NCI-H524 treated with DMSO at 0.1 percent for 48 hours (cell line): ENCODE measurements at places on chromosomes 16 and 17.

- DNase-seq = peak; percentile 28
These were observed 12.7 kb upstream of the SPECC1 start for GRCh38 chr17:19996502-19996901.

DNA sequence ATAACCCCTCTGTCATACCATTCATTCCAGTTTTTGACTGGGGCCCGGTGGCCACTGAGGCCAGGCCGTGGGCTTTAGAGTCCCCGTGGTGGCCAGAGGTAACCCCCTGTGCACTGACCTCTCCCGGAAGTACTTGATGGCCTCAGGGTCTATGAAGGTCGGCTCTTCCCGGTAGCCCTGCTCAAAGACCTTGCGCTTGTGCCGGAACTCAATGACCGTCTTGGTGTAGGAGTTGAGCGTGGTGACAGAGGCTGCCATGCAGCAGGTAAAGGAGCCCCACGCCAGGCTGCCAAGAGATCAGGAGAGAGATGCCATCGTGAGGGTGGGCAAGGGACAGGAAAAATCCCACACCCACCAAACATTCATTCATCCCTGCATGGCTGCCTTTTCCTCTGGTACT, 234.8 kb downstream of the GSG1L start:
- no peak for DNase-seq

DNA sequence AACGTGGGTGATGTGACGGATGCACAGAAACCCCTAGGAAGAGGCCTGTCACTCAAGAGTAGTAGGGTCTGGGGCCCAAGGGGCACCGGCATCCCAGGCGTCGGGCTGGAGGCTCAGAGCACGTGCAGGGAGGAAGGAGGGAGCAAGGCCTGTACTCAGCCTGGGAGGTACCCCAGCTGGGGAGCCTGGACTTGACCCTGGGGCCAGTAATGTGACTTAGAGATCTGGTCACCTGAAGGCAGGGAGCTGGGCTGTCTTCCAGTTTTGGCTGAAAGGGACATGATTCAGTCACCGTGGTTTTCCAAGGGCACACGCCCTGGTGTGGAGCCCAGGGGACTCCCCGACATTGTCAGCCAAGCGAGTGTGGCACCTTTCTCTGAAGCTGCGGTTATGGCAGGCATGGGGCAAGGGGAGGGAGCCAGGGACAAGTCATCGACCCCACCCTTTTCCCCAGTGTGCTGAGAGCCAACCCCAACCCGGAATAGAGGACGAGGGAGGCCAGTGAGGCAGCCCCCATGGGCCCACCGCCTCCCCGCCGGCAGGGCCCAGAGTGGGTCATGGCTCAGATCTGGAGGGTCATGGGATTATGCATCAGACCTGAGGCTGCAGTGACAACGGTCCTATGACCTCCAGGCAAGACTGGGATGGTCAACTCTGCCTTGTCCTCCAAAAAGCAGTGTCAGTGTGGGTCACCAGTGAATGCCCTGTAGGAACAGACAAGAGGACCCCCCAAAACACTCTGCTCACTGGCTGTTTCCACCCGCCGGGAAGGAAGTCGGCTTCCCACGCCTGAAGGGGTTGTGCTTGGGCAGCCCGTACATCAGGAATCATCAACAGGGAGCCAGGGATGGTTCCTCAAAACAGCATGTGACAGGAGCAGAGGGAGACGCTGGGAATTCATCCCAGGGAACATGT, 41.9 kb downstream of the MEAK7 start:
- no peak for DNase-seq

- DNase-seq = no peak
These were observed 75.5 kb upstream of the TBX2 start for GRCh38 chr17:61323909-61324868.

DNA sequence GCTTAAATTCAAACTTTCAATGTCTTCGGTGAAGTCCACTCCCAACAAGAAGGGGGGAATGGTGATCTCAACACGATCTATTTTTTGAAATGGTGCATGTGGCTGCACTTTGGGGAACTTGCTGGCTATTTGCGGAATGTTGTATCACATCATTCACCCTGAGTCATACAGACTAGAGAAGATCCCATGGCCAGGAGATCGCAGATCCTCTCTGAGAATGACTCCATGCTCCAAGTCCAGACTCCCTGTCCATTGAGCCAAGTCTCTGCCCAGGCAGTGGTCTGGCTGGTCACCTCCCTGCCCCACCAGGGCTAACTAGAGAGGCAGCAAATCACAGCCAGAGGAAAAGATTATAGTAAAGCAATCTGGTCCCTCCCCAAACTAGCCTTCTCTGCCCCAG, 120.6 kb downstream of the XYLT1 start:
- DNase-seq = no peak

- no peak for DNase-seq
These were observed 11.7 kb downstream of the CES1 start for GRCh38 chr16:55821210-55821609.

- no peak for DNase-seq
These were observed 24.9 kb upstream of the ALOX12 start for GRCh38 chr17:6970992-6971391.

DNA sequence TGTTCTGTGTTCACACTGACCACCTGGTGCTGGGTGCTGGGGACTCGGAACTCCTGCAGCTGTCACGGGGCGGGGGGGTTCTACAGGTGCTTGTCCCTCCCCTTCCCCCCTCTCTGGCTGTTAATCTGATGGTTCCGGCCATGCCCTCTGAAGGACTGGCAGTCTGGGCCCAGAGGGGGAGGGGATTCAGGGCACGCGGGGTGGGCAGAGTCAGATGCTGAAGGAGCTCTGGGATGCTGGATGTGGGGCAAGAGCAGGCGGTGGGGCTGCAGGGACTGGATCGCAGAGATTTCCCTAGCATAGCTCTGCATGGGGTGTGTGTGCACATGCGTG, 5.4 kb upstream of the TBX21 start:
- DNase-seq = no peak

- no peak for DNase-seq
These were observed 37.1 kb upstream of the LHX1 start for GRCh38 chr17:36900160-36900512.

DNA sequence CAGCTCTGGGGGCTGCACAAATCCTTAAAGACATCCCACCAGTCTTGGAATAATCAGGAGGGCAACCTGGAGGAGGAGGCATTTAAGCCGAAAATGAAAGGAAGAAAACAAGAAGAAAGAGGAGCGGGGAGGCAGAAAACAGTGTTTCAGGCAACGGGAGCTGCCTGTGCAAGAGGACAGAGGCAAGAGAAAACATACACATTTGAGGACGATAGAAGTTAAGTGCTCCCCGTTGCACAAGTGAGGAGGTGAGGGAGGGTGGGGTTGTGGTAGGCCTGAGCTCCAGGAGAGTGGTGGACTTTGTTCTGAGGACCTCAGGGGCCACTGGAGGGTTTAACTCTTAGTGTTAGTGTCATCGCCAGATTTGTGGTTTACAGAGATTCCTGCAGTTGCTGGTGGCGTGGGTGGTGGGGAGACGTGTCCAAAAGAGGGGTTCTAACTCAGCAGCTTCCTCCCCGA, 27.6 kb upstream of the CIBAR2 start:
- DNase-seq = no peak

DNA sequence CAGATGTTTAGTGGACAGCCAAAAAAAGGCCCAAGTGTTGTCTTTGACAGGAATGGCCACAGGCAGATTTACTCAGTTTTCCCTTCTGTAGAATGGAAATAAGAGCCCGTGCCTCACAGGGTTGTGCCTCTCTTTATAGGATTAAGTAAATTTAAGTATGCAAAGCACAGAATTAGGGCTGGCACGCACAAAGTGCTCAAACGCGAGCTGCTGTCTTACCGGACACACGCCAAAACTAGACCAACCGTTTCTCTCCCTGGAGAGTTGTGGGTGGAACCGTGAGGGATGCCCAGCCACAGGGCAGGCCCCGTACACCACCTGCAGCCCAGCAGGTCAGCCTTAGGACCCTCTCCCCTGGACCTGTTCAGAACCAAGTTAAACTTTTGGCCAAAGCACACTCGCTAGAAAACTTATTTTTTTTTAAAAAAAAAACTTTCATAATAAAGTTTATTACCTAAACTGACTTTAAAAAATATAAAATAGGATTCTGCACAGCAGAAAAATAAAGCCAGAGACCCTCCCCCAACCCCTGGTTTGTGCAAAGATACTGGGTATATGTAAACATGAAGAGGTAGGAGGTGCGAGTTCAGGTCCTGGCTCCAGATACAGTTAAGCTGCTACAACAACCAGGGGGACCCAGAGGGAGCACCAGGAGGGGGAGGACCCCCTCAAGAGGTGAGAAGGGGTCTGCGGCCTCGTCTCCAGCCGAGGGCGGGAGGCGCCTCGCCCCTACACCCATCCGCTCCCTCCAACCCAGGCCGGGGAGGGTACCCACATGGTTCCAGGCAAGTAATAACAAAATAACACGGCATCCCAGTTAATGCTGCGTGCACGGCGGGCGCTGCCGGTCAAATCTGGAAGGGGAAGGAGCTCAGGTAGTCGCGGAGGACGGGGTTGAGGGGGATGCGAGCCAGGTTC, 1.8 kb downstream of the SOCS1 start:
- DNase-seq = no peak

GRCh38 chr17:47201166-47201565, 8.0 kb upstream of the MYL4 start:
- DNase-seq = no peak

GRCh38 chr16:20903899-20904506, 3.4 kb downstream of the LYRM1 start:
- DNase-seq = no peak

DNA sequence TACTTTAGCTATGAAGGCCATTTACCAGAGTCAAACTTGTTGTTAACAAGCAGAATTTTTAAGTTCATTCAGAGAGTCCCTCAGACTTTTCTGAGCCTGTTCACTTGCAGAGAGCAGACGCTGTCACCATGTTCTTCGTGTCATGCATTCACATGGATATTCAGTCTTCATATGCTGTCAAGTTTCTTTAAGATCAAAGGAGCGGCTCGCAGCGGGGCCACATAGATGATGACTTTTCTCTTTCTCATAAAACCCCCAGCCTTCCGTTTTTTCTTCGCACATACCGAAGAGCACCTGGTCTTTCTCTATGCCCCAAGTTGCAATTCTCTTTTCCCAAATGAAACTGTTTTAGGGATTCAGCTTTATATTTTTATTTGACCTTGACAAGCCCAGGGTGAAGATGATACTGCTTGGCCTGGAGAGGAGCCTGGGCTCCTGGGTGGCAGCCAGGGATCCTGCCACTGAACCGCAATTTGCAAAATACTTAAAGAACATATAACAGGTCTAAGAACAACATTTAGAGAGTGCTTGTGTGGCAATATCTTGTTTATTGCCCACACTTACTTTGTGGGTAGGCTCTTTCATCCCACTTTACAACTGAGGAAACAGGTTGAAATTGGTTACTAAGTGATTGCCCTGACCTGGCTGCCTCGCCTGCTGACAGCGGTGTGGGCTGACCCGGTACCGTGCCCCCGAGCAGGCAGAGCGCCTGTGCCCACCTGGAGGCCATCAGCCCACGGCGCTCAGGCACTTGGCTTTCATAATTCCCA, 22.9 kb downstream of the SEC14L1 start:
- DNase-seq = no peak

DNA sequence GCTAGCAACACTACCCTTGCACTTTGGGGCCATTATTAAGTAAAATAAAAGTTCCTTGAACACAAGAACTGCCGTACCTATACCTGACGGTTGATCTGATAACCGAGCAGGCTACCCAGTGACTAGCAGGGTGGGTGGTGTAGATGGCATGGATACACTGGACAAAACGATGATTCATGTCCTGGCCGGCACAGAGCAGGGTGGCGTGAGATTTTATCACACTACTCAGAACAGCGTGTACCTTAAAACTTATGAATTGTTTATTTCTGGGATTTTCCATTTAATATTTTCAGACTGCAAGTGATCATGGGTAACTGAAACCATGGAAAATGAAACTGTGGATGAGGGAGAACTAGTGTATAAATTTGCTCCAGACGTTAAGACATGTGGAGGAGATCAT, 41.0 kb upstream of the MSI2 start:
- DNase-seq = no peak

DNA sequence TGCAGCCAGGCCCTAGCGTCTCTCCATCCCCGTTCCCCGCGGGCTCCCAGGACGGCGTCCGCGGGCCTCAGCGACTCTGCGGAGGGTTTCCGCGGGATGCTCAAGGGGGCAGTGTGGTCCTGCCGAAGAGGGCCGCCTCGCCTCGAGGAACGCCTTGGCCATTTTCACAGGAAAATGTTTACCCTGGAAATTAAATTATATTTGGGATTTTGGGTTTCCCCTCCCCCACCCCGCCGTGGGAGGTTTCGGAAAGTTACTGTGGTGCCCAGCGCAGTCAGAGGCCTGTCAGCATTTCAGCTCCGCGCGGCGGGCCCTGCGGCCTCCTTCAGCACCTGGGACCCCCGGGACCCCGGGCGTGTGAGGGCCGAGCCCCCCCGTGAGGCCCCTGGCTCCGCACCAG, 94.5 kb downstream of the PCTP start:
- no peak for DNase-seq

- peak; percentile 37 for DNase-seq
These were observed 418.0 kb upstream of the PSMD7 start for GRCh38 chr16:73878611-73879010.

GRCh38 chr16:47475786-47476185, 14.7 kb downstream of the PHKB start:
- DNase-seq = no peak

DNA sequence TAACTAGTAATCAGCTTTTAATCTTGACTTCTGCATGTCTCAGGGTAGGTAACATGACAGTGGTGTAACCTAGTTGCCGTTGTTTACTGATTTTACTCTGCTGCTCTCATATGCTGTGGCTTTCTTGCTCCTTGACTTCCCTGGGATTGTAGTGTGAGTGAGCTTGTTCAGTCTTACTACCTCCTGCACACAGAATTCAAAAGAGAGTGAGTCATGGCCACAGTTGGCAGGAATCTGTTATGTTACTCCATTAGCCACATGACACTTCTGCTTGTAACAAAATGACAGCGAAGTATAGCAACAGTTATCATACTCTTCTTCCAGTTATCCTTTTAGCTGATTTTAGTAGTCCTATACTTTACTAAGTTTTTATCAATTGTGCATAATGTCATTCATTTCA, 18.8 kb downstream of the TNRC6A start:
- DNase-seq = no peak

DNA sequence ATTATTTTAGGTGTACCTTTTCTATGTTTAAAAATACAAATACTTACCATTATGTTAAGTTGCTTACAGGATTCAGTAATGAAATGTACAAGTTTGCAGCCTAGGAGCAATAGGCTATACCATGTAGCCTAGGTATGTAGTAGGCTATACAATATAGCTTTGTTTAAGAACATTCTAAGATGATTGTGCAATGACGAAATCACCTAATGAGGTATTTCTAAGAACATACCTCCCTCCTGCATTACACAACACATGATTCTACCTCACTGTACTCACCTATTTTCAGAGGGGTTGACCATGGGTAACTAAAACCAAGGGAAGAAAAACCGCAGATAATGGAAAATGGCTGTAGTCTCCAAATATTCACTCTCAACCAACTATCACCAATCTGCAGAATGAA, 35.3 kb upstream of the TBC1D3K start:
- no peak for DNase-seq

DNA sequence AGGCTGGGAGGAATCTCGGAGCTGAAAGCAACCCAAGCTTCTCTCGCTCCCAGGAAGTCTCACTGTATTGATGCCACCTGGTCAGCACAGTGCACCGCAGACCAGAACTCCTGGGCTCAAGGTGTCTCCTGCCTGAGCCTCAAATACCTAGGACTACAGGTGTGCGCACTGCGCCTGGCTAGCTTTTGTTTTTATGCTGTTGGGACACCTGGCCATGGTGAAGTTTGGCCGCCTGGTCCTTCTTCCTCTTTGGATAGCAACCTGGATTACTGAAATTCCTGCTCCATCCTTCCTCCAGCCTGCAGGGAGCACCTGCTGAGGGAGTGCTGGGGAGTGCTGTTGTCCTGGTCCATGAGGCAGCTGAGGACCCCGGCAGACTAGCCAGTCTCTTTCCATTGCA, 56.6 kb downstream of the COTL1 start:
- no peak for DNase-seq
